Effector memory CD4-positive, alpha-beta T cell (primary cell): ENCODE measurements at places on chromosomes 13 and 19.

DNA sequence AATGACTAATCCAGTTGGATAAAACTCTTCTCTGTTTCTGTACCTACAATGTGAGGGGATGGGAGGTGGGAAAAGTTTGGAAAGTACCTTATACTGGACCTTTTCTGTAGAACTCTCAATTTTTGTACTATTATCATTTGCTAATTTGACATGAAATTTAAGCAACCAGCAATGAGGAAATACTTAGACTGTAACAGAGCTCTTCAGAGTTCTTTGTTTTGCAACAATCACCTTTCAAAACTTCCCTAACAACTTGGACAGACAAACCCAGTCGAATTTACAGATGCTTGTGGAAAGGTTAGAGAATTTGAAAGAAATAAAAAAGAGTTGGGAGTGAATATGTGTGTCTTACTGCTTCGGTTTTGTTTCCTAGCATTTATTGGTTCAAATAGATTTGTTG lies 16.8 kb downstream of the KBTBD7 start:
- no peak for DNase-seq

DNA sequence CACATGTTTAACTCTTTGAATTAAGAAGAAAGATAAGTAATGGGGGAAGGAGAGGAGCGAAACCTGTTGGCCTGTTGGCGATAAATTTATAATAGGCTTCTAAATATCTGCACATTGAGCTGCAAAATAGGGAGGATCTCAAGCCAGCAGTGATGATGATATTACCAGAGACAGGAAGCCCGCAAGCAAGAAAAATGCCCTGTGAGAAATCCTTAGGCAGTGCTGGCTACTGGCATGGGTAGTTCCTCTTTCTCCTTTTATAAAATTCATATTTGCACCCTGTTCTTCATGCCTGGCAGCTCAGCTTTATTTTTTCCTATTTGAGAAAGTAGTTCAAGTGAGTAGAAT lies 858 bp upstream of the USP12 start:
- no peak for DNase-seq

GRCh38 chr13:82905071-82905470 lies 977.2 kb downstream of the SLITRK1 start:
- DNase-seq, result no peak

DNA sequence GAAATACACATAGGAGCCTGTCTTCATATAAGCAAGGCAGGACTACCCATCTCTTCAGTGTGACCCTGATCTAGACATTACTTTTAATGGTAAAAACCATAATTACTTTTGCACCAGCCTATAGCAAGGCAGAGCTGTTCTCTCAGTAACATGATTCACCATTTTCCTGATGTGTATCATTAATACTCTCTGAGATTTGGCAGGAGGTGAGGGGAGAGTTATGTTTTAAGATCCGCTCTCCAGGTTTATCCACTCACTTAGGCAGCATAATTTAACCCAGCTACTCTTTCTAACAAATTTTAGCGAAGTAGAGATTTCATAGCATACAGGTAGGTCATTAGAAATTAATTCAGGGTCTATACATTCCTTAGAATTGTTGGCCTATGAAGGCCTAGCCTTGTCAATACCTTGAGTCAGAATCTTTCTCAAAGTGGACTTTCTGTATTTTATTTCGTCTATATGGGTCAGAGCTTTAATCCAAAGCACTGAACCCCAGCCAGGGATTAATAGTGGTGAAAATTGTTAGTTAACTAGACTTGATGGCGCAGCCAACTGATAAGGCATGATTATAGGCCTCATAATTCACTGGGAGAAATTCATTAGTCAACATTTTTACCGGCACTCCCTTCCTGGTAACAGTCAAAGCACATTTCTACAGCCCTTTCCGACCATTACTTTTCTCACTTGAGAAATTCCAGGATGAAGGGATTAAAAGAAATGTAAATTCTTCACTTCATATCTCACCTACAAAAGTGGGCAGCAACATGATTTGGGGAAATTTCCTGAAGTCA lies 955.1 kb downstream of the DIAPH3 start:
- DNase-seq, result no peak

DNA sequence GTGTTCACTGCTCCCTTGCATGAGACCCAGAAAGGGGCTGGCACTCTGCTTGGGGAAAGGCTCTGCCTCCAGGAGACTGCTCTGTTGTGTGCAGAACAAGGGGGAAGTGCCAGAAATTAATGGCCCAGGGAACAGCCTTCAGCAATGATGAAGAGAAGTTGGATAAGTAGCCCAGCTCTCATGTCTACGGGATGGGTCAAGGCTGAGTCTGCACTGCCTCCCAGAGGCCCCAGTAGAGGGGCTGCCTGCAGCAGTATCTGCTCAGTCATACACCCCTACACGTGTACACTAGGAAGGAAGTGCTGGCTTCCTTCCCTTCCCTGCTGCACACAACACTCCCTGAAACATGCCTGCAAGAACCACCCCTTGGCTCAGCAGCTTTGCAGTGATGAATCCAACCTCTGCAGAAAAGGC lies 54.6 kb upstream of the URI1 start:
- DNase-seq, result no peak

DNA sequence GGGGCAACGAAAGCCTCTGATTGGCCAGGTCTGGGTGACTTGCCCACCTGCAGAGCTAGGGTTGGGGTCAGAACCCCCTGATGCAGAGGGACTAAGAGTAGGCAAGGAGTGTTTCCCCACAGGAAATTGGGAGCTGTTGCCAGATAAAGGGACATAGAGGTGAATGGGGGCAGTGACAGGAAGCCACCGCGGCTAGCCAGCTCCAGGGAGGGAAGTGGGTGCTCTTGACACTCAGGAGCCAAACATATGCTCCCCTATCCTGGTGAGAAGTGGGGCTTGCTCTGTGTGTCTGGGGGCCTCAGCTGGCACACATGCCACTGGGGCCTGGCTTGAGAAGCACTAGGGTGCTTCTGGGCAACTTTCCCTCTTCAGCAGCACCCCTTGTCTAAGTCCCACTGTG lies 26.0 kb downstream of the WDR88 start:
- no peak for DNase-seq

GRCh38 chr19:29528350-29528945 lies 2.7 kb downstream of the VSTM2B start:
- no peak for DNase-seq

GRCh38 chr13:32316501-32316900 lies 1.2 kb downstream of the BRCA2 start:
- no peak for DNase-seq

- no peak for DNase-seq
Observed at GRCh38 chr13:99572131-99572530, 70.9 kb downstream of the TM9SF2 start.

DNA sequence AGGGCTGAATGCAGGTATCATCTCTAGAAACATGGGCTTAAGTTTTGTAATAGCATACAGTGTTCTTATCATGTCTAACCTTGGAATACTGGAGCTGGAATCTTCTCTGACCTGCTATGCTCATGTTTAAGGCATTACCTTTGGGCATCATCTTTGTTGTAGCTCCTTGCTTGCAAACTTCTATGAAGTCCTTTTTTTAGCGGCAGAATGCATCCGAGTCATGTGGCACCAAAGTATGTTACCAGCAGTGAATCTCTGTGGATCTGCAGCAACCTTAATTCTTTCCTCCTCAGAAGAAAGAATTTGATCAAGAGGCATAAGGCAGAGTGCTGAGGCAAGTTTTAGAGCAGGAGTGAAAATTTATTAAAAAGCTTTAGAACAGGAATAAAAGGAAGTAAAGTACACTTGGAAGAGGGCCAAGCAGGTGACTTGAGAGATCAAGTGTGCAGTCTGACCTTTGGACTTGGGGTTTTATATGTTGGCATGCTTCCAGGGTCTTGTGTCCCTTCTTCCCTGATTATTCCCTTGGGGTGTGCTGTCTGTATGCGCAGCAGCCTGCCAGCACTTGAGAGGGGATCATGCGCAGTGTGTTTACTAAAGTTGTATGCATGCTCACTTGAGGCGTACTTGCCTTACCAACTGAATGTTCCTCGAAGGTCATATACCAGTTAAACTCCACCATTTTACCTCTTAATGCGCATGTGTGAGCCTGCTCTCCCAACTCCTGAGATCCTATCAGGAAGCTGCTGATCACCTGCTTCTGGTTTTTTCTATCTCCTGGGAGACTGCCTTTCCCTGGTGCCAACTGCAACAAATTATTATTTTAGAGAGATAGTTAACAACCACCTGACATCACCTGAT lies 115.5 kb downstream of the LACC1 start:
- DNase-seq, result no peak

- no peak for DNase-seq
Observed at GRCh38 chr19:48568345-48568886, 16.4 kb downstream of the SULT2B1 start.

- no peak for DNase-seq
Observed at GRCh38 chr19:33394006-33394722, 20.7 kb downstream of the CEBPG start.

DNA sequence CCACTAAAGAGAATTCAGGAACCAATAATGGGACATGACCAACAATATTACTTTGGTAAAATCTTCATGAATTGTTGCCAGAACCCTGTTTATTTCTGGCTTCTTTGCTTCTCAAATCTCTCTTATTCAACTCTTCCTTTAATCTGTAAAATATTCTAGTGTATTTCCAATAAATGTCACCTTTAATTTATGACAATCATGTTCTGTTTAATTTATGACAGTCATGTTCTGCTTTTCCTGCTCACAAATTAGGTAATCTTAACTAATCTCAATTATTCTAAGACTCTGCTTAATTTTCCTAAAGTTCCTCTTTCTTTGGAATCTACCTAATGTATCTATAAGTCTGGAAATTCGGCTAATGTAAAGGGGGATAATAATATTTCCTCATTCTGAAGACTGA lies 847.6 kb upstream of the KLHL1 start:
- no peak for DNase-seq

DNA sequence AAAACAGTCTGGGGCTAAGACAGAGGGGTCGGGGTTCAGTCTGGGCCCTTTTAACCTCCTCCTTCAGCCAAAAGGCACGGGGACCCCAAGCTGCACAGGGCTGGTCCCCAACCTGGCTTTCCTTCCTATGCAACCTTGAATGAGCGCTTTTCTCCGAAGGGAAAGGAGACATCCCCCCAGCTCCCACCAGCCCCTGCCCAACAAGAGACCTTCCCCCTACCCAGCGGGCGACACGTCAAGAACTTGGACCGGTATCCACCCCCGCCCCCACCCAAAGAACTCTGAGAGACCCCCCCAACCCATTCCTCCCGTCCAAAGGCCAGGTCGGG lies 35.0 kb upstream of the NANOS3 start:
- no peak for DNase-seq

DNA sequence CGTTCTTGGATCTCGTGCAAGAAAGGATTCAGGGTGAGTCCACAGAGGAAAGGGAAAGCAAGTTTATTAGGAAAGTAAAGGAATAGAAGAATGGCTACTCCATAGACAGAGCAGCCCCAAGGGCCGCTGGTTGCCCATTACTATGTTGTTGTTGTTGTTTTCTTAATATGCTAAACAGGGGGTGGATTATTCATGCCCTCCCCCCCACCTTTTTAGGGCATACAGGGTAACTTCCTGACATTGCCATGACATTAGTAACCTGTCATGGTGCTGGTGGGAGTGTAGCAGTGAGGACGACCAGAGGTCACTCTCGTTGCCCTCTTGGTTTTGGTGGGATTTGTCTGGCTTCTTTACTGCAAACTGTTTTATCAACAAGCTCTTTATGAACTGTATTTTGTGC lies 29.1 kb upstream of the PCDH9 start:
- DNase-seq, result no peak

DNA sequence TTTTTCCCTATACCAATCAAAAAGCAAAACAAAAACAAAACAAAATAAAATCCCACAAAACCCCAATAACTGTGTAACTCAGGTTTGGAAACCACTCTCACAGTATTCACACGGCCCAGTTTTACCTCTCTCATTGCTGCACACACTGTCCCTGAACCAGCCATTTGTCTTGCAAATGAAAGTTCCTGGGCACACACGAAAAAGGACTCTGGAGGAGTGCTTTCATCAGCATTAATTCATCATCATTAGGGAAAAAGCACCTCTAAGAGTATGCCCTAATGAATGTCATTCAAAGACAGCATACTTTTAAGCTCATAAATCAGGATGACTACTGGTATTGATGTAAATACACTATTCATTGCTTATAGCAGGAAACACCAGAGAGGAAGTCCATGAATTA lies 306.3 kb downstream of the DNAJC15 start:
- no peak for DNase-seq

- DNase-seq, result no peak
Observed at GRCh38 chr13:29743201-29743786, 107.1 kb downstream of the UBL3 start.

DNA sequence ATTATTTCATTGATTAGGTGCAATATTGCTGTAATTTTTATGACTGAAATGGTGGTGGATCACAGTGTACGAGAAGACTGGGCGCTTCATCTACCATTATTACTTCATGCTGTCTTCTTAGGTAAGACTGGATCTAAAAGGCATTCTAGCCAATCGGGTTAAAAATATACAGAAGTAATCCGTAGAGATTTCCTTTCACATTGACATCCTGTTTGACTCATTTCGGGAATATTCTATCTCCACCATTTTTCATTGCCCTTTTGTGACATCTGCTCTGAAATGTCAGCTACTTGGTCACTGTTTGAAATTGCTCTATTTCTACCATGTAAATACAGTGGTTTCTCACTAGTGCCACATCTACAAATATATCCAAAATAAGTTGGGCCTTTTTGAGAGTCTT lies 90.2 kb downstream of the ZAR1L start:
- DNase-seq, result no peak

DNA sequence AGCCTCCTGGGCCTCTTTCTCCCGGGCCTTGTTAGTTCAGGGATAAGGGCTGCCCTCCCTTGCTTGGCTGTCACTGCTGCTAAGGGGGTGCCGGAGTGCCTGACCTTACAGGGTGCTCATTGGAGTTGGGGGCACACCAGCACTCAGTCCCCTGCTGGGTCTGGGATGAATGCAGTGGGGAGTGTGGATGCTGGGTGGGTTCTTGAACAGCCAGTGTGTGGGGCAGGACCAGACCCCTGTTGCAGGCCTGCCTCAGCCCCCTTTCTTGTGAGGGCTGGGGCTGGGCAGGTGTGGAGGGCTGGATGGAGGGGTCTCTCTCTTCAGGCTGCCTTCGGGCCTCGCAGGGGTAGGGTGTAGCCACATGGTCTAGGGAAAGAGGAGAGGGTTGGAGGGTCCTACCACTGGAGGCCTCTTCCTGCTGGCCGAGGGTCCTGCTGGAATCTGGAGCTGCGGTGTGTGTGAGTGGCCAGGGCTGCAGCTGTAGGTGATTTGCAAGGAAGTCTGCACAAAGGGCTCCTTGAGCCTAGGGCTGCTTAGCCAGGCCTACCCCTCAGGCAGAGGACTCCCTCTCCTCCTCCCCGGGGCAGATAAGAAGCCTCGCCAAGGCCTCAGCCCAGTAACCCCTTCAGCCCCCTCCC lies 3.2 kb downstream of the CEBPA start:
- no peak for DNase-seq

DNA sequence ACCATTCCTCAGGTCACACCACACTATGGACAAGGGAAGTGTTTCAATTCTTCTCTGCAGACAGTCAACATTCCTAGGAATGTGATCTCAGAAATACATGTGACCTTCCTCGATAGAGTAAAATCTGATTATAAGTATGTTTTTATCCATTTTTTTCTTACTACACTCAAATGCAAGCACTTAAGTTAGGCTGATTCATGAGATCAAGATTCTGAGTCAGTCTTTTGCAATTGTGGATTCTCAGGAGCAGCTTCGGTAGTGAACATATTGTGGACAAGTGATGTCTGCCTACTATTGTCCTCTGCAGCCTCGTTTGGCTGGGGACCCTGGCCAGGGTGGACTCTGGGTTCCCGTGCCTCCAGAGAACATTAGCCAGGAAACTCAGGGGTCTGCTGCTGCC lies 3.2 kb downstream of the SERPINE3 start:
- DNase-seq, result no peak

- no peak for DNase-seq
Observed at GRCh38 chr13:80577926-80578670, 237.2 kb upstream of the SPRY2 start.

- DNase-seq, result no peak
Observed at GRCh38 chr19:41711376-41712261, 3.2 kb downstream of the CEACAM5 start.
